Camera-type eye (tissue), 1 donor: ENCODE measurements at places on chromosomes 16 and 17. TPM values are rescaled to one million over a fixed set of nuclear protein-coding genes. Genes with fewer than 3 reads are reported as not detected.

SNN gene
- total RNA-seq = 62.3 TPM

CYTH1 gene
- 86.8 TPM for total RNA-seq

SCN4A gene
- total RNA-seq = 3.0 TPM

CYB5D1 gene
- total RNA-seq = 24.2 TPM

COASY gene
- 19.0 TPM for total RNA-seq

SLC38A8 gene
- total RNA-seq = 6.6 TPM

PTGES3L gene
- 4.0 TPM for total RNA-seq

SBK1 gene
- total RNA-seq = 19.0 TPM

UTS2R gene
- 3.2 TPM for total RNA-seq

OVCA2 gene
- total RNA-seq = 24.0 TPM
